ENCODE measurements at places on chromosomes 5 and 9.

DNA sequence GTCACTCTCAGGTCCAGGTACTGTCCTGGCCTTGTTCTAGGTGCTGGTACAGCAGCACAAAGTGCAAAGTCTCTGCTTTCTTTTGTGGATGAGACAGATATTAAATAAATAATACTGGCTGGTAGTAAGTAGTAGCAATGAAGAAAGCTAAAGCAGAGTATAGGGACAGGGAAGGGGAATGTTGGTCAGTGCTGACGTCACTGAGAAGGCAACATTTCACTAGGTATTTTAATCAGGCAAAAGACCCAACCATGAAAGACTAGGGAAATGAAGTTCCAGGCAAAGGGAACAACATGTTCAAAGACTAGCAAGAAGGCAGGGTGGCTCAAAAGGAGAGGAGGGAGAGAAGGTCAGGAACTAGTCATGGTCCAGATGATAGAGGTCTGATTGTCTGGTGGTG, 388.2 kb downstream of the YTHDC2 start:
- no peak for DNase-seq

- DNase-seq = no peak
Observed at GRCh38 chr9:89386797-89387196, 68.5 kb downstream of the SECISBP2 start.

- peak; percentile 49 for DNase-seq
Observed at GRCh38 chr9:81902196-81902595, 26.0 kb upstream of the SPATA31D4 start.

GRCh38 chr9:34783951-34784487, 74.1 kb upstream of the CCL21 start:
- DNase-seq = no peak

GRCh38 chr9:137031904-137032640, at the start of gene FUT7:
Gene FUT7, minus strand, starts transcription at chr9:137032088. Its CDS starts 97 bp downstream, at chr9:137031991.
- no peak for DNase-seq

DNA sequence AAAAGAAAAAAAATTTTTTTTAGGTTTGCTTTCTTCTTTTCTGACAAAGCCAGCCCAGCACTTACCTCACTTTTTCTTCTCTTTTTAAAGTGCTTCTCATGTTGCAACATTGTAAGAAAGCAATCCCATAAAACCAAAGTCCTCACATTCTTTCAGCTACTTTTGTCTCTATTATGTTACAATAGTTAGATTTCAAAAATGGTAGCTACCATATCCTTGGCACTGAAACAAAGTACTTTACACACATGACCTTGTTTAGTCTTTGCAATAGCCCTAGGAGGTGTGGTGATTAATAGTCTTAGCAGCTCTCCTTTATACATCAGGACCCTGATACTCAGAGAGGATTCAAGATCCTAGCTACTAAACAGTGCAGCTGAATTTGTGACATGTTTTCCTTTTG, 23.5 kb upstream of the CARTPT start:
- no peak for DNase-seq

DNA sequence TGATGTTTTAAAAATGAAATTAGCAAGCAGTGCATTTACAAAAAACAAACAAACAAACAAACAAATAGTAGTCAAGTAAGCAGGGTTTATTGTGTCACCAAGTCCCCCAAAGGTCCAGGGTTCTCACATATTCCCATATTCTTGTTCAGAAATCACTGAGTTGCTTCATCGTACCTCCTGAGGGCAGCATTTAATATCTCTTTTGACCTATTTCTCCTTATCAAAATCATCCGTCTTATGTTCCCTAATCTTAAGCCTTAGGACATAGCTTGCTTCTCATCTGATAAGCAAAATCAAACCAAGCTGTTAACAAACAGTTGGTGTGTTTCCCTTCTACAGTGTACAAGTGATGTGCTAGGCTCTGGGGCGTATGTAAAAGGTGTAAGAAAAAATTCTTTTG, 109.5 kb upstream of the MAN2A1 start:
- no peak for DNase-seq

DNA sequence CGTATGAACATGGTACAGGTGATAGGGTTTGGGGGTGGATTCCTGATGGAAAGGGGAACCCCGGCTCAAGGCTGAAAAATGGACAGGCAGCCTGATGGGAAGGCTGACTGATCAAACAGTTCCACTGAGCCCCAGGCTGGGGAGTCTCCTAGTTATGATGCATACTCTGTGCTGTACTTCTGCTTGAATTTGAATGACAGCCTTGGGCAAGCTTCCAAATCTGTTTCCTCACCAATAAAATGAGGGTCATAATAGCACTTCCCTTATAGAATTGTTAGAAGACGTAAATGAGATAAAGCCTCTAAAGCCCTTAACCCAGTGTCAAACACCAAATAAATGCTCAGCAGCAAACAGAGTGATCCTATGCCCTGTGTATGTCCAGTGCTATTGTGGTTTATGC, 478.5 kb upstream of the DMAC1 start:
- DNase-seq = no peak

DNA sequence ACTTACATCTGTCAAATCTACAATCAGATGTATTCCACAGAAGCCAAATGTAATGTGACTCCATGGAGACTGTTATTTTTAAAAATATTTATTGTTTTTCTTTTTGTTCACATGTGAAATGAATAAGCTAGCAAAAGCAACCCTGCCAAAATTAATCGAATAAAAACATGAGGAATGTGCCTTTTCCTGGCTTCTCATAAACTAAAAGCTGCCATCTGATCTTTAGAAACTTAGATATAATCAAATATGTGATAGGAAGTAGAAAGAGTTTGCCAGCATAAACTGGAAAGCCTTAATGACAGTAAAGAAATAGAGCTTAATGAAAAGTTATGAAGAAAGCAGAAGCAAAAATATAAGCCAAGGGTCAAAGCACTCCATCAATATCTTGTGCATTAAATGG, 1724.7 kb upstream of the WWC1 start:
- no peak for DNase-seq

DNA sequence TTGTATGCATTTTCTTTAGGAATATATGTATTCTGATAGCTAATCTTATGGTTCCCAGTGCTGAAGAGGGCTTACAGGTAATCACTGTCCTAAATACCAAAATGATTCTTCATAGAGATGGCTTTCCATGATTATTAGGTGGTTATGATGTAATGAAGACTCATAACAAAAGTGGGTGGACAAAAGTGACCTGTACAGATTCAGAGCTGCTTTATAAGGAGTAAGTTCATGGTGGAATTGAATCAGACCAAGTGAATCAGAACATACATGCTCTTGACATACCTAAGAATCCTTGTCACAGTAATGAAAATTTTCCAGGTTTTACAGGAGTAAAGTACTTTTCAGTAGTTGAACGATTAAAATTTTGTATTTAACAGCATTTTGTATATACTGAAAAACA, 105.6 kb downstream of the NIPBL start:
- DNase-seq = no peak

DNA sequence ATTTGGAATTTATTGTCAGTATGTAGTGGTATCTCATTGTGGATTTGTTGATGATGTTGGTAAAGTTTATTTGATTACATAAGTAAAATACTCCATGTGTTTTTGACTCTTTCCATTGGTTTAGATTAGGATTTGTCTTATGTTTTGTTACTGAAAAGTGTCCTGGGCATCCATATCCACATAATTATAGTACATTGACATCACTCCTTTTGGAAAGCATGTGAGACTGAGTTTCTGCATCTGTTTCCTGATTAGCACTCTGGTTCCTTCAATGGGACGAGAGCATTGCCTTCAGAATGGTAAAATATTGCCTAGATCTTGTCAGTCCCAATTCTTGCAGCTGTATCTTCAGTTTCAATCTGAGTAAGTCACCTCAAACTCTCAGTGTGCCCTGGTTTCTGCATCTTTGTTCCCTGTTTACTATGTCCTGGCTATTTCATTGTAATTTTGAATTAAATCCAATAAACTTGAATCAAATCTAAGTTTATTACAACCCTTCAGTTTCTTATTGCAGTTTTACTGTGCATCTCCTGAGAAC, 128.1 kb downstream of the FBXO38 start:
- DNase-seq = no peak

DNA sequence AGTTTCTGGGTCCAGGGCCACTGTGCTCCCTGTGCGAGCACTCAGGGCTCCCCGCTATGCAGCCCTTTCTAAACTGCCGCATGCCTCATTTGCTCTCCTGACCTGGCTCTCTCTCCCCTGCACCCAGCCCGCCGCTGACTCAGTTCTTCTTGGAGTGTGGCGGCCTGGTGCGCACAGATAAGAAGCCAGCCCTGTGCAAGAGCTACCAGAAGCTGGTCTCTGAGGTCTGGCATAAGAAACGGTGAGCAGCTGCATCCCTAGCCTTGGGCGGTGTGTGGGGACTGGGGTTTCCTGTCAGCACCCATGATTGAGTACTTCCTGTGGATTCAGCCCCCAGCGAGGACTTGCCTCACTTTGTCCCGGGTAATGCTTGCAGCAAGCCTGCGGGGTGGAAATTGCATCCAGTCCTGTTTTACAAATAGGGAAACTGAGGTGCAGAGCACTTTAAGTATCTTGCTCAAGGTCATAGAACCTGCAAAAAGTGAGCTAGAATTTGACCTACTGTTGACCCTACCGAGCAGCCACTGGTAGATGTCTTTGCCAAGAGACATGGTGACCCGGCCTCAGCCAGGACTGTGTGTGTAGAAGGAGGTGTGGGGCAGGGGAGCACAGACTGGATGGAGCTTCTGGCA, 27.9 kb downstream of the USP20 start:
- DNase-seq = peak; percentile 43

- DNase-seq = peak; percentile 23
Observed at GRCh38 chr5:78627175-78627574, 21.4 kb downstream of the LHFPL2 start.

- DNase-seq = no peak
Observed at GRCh38 chr5:62124266-62124665, 181.7 kb upstream of the KIF2A start.

- no peak for DNase-seq
Observed at GRCh38 chr9:2339416-2339815, 282.2 kb upstream of the VLDLR start.

DNA sequence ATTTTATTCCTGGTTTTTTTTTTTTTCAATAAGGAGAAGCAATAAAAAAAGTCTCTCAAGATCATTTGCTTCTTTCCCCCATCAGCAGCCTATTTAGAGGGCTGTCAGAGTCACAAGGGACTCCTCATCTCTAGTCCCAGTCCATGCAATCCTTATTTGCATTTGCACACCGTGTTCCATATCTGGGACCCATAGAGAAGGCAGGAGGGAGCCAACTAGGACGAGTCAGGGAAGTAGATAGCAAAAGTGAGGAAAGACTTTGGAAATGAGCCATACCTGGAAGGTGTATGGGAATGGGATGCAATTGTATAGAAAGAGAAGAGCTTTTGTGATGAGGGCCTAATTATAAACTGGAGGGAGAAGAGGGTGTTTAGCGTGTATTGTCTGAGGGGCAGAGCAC, 160.0 kb downstream of the PIK3R1 start:
- DNase-seq = no peak

DNA sequence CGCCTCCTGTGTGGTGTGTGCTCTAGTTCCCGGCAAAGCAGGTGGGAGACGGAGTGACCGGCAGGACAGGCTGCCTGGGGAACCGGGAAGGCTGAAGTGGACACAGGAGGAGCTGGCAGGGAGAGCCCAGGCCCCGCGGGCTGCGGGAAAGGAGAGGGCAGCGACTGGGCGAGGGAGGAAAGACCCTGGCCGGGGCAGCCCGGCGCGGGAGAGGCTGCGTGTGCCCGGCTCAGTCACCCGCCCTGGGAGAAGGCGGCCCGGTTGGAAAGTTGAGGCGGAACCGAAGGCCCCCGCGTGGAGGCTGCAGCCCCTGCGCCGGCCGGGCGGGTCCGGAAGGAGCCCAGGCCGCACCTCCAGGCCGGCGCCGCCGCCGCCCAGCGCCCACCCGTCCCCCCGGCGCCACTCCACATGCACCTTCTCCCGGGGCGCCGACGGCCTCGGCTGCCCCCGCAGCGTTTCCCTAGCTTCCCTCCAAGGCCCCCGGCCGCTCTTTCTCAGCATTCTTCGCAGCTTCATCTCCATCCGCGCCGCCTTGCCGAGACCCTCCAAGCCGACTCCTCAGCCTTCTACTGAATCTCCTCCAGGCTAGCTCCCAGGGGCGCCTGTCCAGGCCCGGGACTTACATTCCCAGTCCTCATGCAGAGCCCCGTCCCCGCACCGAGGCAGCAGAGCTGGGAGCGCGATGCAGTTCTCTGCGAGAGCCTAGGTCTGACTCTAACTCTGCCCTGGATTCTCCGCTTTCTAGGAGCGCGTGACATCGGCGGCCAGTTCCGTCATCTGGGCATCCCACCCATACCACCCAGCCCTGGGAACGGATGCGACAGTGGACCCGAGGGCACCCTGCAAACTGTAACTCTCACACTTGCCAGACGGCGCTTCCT, 152.0 kb downstream of the ERCC6L2 start:
- DNase-seq = no peak

- DNase-seq = peak; percentile 24
Observed at GRCh38 chr9:110444911-110445310, 107.2 kb upstream of the TXNDC8 start.

GRCh38 chr9:108552459-108553040, 303.2 kb downstream of the ACTL7B start:
- no peak for DNase-seq

- no peak for DNase-seq
Observed at GRCh38 chr9:106615118-106615889, 247.7 kb upstream of the ZNF462 start.

GRCh38 chr9:137491735-137492432, 32.8 kb upstream of the NSMF start:
- no peak for DNase-seq

GRCh38 chr5:55220433-55221185, 6.5 kb downstream of the MCIDAS start:
- no peak for DNase-seq

DNA sequence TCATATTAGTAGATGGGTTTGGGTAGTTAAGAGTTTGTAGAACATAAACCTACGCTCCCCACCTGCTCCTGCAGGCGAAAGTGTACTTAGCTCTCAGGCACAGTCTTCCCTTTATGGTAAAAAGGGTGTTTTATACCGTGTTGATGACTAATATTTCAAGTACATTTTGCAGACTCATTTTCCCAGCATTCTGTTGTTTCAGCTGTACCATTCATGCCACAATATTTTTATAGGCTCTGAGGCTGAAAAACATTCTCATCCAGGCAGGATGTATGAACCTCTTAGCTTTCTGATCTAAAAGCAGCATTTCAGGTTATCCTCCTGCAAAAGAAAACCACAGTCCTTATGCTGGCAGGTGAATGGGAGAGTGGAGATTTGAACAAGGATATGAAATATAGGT, 231.4 kb downstream of the NR2F1-AS1 start:
- no peak for DNase-seq

- DNase-seq = no peak
Observed at GRCh38 chr9:125271081-125271480, 9.5 kb downstream of the GAPVD1 start.

DNA sequence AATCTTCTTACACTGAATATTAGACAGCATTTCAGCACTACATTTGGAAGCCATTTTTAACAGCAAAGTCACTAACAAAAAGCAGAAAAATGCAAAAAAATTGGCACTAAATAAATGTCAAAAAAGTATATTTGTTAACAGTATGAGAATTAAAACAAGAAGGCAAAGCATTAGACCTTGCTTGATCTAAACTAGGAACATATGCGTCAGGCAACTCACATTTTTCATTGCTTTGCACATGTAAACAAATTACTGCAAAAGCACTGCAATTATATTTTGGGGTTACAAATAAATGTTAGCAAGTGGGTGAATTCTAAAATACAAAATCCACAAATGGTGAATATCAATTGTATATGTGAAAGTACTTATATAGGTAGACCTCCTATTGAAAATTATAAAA, 49.0 kb upstream of the RAPGEF6 start:
- DNase-seq = no peak

- DNase-seq = no peak
Observed at GRCh38 chr5:5665225-5666075, 243.0 kb downstream of the ICE1 start.

All from AG08395 (cell line).